ENCODE measurements at places on chromosomes 2 and 18.

GRCh38 chr18:27717250-27717649, 459.7 kb downstream of the CDH2 start:
- DNase-seq, result no peak

DNA sequence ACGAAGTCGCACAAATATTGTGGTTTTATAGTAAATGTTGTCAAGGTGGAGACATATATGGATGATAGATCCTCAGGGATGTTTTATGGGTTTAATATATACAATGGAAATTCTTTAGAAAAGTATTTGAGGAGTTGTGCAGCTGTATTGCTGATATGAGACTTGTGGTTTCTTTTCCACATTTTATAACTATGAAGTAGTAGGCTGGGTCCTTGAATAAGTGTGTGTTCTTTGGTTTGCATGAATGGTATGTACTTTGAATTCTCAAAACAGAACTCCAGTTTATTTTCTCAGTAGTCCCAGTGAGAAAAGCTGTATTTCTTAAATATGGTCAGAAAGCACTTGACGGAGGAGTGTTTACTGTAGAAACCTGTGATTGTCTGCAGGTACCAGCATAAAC, 42.4 kb downstream of the PLCL1 start:
- no peak for DNase-seq

DNA sequence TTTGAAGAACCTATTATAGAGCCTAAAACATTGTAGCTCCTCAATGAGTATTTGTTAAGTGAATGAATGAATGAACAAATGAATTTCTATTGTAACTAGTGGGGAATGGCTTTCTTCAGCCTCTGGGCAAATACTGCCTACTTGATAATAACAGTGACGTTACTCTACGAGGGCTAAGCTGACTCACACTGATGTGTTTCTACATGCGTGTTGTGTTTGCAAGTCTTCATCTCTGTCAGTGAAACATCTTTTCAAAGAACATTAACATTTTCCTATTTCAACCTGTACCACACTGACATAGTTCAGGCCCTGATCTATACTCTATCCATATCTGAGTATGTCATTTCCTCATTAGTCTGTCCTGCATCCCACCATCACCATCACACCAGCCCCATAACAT, 319.9 kb upstream of the ACVR2A start:
- no peak for DNase-seq

DNA sequence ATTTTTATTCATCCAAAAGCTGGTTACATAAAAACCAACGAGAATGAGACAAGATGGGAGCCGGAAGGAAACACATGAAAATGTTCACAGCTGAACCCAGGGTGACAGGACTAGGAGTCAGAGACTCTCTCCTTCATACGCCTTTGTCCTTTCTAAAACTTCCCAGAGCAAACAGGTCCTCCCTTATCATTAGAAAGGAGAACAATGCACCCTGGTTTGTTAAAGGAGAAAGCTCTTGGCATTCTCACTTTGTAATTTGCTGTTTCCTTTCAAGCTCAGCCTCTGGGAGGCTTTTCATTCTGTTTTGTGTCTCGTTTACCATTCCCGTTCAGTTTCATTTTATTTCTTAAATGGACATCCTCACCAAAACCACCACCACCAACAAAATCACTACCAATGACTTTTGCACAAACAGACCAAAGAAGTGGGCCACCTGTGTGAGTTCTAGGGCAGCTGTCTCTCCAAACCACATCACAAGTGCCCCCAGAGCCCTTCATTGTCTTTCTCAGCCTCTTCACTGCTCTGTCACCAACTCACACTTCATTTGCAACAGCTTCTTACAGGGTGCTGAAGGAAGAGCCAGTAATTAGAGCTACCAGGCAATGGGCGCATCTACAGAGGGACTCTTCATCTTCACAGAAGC, 105.3 kb downstream of the HDAC4 start:
- DNase-seq, result no peak

DNA sequence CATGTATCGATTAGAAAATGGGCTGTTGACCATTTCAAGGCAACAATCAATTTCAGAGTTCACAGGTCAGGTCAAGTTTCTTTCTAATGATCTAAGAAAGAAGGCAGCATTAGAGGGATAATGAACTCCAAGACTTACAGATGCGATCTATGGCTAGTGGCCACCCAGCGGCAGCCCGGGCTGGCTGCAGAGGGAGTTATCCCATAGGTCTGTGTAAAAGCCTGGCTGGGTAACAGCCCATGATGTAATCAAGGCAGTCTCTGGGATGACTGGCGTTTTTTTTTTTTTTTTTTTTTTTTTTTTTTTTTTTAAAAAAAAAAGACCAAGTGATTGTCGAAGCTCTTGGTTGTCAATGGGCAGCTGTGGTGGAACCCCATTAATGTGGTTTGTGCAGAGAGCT, 171.1 kb upstream of the SKOR2 start:
- DNase-seq, result no peak

DNA sequence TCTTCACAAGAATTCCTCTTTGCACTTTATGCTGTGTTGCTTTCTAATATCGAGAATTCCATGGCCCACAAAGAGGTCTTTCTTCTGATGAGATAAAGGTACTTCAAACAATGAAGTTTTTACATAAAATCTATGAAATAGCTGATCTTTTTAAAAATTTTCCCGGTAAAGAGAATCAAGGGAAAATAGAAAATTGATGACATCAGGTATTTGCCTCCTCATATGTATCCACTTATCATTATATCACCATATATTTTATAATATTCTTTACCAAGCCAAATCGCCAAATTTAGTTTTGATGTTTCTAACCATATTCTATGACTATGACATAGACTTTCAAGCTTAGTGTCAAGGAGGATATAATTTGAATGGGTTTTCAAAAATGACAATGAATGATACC, 139.8 kb downstream of the CHST9 start:
- DNase-seq, result no peak

GRCh38 chr18:58067601-58068000, 23.6 kb downstream of the NEDD4L start:
- DNase-seq, result no peak

GRCh38 chr2:201191132-201191875, 8.4 kb downstream of the CASP10 start:
- DNase-seq, result no peak

- DNase-seq, result no peak
These were observed 8.5 kb downstream of the ESPNL start for GRCh38 chr2:238108423-238109183.

DNA sequence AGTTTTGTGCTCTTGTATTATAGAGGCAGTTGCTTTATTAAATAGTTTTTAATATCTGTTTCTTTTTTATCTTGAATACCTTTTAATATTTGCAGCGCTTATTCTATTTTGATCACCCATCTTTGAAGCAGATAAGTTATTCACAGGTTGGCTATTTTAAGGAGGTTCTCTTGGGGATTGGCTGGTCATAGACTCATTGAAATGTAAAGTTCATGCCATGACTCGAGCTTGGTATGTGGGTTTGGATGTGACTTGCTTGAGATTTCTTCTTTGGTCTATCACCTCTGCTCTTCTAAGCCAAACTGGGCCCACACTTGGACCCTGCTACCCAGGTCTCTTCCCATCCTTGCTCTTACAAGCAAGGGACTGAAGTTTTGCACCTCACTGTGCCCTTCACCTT, 33.6 kb downstream of the FARP2 start:
- no peak for DNase-seq

GRCh38 chr18:48300463-48300961, 108.7 kb downstream of the ZBTB7C start:
- DNase-seq, result no peak

- DNase-seq, result no peak
These were observed 78.5 kb downstream of the UGGT1 start for GRCh38 chr2:128169497-128169896.

GRCh38 chr2:10911291-10912075, at the start of gene KCNF1:
Gene KCNF1, plus strand, starts transcription at chr2:10911934. Its CDS starts 493 bp downstream, at chr2:10912427.
- no peak for DNase-seq

GRCh38 chr2:188294352-188294926, 2.8 kb downstream of the GULP1 start:
- no peak for DNase-seq

GRCh38 chr2:9217838-9218770, 11.5 kb downstream of the ASAP2 start:
- no peak for DNase-seq

DNA sequence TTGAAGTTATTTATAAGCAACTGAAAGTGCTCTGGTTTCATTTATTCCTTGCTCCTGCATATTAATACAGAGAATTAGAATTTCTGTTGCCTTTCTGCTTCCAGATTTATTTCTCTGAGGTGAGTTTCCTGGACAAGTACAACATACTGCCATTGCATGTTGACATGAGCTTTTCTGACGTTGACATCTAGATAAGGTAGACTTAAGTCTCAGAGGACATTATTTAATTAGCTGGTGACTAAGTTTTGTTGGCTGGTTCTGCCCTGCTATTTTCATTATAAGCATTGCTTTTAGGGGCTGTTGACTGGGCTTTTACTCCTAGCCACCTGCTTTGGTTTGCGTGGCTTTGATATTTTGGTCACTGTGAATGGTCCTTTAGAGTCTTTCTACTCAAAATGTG, 282.9 kb upstream of the SPRED2 start:
- DNase-seq, result no peak

DNA sequence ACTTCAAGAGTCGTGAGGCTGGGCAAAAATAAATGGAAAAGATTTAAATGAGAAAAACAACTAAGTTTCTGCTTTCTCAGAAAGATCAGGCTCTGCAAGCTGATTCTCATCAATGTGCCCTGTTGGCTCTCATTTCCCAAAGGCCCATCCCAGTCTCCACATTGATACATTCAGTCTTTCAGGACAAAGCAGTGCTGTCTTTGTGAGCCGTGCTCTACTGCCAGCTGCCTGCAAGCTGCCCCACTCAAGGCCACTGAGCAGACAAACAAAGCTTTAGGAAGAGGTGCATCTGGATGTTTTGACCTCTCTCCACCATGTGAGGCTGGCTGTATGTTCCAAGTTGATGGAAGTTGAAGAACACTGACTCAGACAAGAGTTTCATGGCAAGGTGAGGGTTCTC, 48.8 kb downstream of the FSHR start:
- no peak for DNase-seq

GRCh38 chr2:191747170-191747530, 69.2 kb downstream of the NABP1 start:
- no peak for DNase-seq

GRCh38 chr18:30687501-30687900, 355.0 kb downstream of the DSC3 start:
- no peak for DNase-seq

- no peak for DNase-seq
These were observed 76.2 kb downstream of the WDR7 start for GRCh38 chr18:56727399-56727798.

- no peak for DNase-seq
These were observed 149.1 kb downstream of the ZNF516 start for GRCh38 chr18:76345901-76346300.

- no peak for DNase-seq
These were observed 23.0 kb downstream of the CD302 start for GRCh38 chr2:159775021-159775420.

- no peak for DNase-seq
These were observed 82.1 kb downstream of the HS6ST1 start for GRCh38 chr2:128236491-128237035.

- no peak for DNase-seq
These were observed 79.8 kb upstream of the SPATS2L start for GRCh38 chr2:200226451-200227426.

DNA sequence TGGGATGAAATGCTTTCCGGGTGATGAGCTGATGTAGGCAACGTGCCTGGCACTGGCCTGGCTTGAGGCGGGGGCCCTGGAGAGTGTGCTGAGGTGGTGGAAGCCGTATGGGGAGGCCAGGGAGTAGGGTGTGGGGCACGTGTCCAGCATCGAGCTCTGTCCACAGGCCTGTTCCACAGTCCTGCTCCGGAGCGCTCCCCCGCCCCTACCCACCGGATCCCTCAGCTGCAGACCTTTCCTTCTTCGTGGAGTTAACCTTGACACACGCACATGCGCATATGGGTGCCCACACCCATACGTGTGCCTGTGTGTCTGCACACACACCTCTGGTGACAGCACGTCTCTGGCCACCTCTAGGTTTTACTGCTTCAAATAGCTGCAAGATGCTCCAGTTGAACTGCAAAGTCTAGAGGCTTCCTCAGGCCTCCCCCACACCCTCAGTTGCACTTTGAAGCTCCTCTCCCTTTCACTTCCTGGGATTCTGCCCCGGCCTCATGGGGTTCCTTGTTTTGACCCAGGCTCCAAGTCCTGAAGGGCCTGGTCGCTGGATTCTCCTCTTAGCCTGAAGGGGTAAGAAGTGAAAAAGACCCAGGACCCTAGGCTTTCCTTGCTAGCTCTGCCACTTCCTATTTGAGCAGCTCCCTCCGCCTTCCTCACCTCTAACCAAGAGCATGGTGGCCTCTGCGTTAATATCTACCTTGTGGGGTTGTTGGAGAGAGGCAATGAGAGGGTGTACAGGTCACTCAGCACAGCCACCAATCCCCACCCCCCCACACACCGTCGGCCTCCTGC, 49.5 kb downstream of the INHBB start:
- no peak for DNase-seq

- no peak for DNase-seq
These were observed 45.3 kb downstream of the SCTR start for GRCh38 chr2:119478978-119479295.

DNA sequence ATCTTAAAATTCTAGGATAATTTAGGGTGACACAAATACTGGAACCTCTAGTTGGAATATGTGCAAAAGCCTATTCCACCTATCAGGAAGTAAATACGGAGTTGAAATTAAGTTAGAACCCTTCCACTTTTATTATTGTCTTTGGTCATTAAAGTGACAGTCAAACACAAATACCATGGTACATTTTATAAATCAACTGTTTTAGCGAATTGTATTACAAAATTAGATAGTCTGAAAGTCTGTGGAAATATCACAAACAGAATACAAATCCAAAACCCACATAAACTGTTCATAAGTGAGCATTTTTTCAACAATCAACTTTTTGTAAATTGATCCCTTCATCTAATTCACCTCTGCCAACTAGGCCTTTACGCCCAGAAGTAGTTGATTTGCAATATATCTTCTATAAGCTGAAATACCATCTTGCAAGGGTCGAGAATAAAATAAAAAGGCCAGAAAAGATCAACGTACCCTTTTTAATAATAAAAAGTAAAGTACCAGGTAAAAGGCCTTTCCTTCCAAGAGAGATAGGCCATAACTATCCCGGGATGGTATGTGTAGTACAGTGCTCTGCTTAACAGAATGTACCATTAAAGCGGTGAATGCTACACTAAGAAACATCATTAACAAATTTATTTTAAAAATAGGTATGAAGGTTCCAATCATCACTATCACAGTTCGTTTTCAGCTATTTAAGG, 1.3 kb downstream of the USP34 start:
- no peak for DNase-seq
